ENCODE measurements at places on chromosomes 2 and 18. TPM values are rescaled to one million over a fixed set of nuclear protein-coding genes. Genes with fewer than 3 reads are reported as not detected.

Gene TTR
- polyA plus RNA-seq = 1,251 TPM

Gene RPRM
- polyA plus RNA-seq = not detected

Gene LIMS4
- polyA plus RNA-seq = not detected

Gene IL36RN
- polyA plus RNA-seq = not detected

Gene UGT1A10
- polyA plus RNA-seq = not detected

Gene TRIM54
- polyA plus RNA-seq = 0.03 TPM

Gene MTX2
- polyA plus RNA-seq = 13.3 TPM

Gene POTEJ
- polyA plus RNA-seq = not detected

Gene MROH2A
- 0.09 TPM for polyA plus RNA-seq

Gene CABYR
- 0.36 TPM for polyA plus RNA-seq

Gene ATG9A
- 31.1 TPM for polyA plus RNA-seq

Gene UCN
- 0.42 TPM for polyA plus RNA-seq

Gene ANKRD30B
- not detected for polyA plus RNA-seq

Gene SKOR2
- not detected for polyA plus RNA-seq

Gene HOXD9
- 0.07 TPM for polyA plus RNA-seq

Gene DIPK1C
- polyA plus RNA-seq = not detected

Gene SLC9A4
- polyA plus RNA-seq = not detected

Gene TUBB8B
- polyA plus RNA-seq = not detected

Gene HES6
- 1.7 TPM for polyA plus RNA-seq

Gene COLEC11
- polyA plus RNA-seq = 79.1 TPM
